Pulmonary artery endothelial cell (primary cell): ENCODE measurements at places on chromosomes 13 and 19.

- DNase-seq = no peak
Observed at GRCh38 chr19:45299719-45300118, 23.0 kb downstream of the CKM start.

DNA sequence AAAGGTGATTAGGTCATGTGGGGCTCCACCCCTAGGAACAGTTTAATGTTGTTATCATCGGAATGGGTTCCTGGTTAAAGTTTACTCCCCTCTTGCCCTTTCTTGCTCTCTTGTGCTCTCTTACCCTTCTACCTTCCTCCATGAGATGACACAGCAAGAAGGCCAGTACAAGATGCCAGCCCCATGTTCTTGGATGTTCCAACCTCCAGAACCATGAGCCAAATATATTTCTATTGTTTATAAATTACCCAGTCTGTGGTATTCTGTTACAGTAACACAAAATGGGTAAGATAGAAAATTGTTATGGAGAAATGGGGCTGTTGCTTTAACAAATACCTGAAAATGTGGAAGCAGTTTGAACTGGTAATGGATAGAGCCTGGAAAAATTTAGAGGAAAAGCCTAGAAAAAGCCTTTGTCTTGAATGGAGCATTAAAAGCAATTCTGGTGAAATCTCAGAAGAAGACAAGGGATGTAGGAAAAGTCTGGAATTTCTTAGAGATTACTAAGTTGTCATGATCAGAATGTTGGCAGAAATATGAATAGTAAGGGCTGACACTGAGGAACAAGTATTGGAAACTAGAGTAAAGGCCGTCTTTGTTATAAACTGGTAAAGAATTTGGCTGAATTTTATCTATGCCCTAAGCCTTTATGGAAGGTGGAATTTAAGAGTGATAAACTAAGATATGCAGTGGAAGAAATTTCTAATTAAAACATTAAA lies 53.5 kb upstream of the TSC22D1 start:
- no peak for DNase-seq

DNA sequence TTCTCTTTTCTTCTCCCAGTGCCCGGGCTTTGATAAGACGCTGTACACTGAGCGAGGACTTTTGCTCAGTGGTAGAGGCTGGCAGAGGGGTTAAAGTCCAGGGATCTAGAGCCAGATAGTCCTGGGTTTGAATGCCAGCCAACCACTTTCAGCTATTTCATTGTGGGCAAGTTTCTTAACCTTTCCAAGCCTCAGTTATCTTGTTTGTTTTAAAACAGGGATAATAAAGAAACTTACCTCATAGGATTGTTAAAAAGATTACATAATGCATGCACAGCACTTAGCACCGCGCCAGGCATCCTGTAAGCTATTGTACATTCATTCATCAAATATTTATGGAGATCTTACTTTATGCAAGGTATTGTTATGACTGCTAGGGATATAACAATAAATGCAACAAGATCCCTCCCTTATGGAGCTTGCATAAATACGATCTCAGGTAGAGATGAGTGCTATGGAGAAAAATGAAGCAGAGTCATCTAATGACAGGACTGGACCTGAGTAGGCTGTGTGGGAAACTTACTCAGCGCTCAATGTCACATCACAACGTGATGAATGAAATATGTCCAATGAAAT lies 70.8 kb downstream of the LNX2 start:
- no peak for DNase-seq

GRCh38 chr13:50898338-50898737 lies 11.3 kb upstream of the RNASEH2B start:
- DNase-seq = no peak

DNA sequence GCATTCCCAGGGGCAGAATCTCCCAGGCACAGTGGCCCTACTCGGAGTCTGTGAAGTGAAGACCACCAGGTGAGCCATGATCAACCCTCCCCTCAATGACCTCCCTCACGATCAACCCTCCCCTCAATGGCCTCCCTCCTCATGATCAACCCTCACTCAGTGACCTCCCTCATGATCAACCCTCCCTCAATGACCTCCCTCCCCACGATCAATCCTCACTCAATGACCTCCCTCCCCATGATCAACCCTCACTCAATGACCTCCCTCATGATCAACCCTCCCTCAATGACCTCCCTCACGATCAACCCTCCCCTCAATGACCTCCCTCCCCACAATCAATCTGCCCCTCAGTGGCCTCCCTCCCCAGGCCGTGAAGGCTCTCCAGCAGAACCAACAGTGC lies 32.1 kb downstream of the SBNO2 start:
- DNase-seq = no peak

GRCh38 chr19:46697204-46697960 lies 19.5 kb downstream of the PRKD2 start:
- peak; percentile 33 for DNase-seq

- DNase-seq = no peak
Observed at GRCh38 chr13:73514208-73514607, 455.4 kb downstream of the KLF5 start.

GRCh38 chr19:13024126-13024950 lies 29.1 kb downstream of the NFIX start:
- DNase-seq = no peak

DNA sequence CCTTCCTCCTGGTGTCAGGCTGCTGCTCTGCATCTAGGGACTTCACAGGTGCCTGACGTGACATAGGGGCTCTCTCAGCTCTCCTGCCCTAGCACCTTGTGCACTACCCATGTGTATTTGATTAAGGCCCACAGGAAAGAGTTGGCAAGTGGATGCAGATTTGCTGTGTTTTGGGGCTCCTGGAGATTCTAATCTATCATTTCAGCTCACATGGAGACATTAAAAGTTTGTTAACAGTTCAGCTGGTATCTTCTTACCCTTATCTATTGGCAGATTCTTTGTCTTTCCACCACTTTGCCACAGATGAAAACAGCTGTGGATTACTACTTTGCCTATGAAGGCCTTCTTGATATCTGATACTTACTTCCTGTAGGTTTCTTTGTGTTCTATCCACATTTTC lies 41.9 kb downstream of the WASF3 start:
- no peak for DNase-seq

- no peak for DNase-seq
Observed at GRCh38 chr13:19362946-19363510, 181.4 kb upstream of the TUBA3C start.

- DNase-seq = no peak
Observed at GRCh38 chr19:49469828-49470614, 4.0 kb upstream of the FLT3LG start.

DNA sequence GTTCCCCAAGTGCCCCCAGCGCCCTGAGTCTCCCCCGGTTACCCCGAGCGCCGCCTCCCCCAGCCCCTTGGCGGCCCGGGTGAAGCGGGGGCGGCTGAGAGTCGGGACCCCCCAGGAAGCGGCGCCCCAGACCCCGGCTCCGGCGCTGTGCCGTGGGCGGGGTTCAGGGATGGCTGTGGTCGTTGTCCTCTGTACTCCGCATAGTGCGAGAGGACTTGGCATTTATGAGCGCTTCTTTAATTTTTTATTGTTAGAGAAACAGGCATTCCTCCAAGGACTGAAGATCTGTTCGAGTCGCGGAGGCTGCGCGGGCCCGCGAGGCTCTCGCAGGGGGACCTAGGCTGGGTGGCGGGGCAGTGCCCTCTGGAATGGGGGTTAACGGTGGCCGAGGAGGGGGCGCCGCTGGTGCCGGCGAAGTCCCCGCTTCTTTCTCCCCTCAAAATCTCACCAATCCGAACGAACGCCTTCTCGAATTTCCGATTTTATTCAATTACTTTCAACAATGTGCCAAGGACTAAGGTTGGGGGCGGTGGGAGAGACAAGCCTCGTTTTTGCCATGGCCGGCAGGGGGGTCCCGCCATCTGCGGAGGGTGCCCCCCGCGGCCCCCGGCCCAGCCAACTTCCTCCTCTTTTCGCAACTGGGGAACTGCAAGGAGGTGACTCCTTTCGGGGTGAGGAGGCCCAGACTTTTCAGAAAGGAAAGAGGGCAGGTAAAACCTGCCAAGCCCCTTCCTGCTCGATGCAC lies 596 bp upstream of the GJB2 start:
- no peak for DNase-seq
